Left hindlimb (tissue), 1 donor: ENCODE measurements at places on chromosomes 7 and 10.
A peak's percentile ranks its signal among the peaks of the same experiment; 100 is the strongest.

- peak; percentile 56 for DNase-seq
Measured at GRCh38 chr7:8120390-8121058, 141.4 kb downstream of the ICA1 start.

DNA sequence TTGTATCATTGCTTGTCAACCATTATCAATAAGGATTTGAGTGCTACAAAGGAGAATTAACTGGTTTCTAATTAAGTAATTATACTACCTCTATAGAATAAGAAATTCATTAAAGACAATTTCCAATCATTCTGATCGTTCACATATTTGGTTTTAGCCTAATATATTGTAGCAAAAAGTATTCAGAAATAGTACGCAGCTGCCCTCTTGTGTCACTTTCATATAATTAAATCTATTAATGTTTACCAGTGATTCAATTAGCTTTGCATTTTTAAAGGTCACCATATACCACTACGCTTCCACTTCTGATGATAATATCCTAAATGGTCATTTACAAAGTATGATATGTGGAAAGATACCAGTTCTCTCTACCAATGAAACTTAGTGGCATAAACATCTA is 128.3 kb downstream of the NEBL start:
- no peak for DNase-seq

GRCh38 chr7:150974468-150975391 is 3.4 kb downstream of the KCNH2 start:
- no peak for DNase-seq

GRCh38 chr7:18163091-18163490 is 135.4 kb upstream of the PRPS1L1 start:
- DNase-seq: no peak

DNA sequence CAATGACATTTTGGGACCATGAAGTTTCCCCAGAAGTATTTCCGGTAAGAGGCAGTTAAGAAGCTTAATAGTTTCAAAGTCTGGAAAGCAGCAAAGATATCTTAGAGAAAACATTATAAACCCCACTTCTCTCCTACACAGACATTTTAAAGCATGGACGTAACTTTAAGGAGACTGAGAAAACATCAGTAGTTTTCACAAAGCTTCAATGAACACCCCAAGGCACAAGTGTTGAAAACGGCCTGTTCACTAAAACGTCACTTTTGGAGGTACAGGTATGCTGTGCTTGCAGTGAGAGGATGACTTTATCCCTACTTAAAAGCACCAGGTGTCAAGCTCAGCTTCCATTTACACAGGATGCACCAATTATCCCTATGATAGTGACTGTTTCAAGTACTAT is 25.0 kb downstream of the NCOA4 start:
- no peak for DNase-seq

DNA sequence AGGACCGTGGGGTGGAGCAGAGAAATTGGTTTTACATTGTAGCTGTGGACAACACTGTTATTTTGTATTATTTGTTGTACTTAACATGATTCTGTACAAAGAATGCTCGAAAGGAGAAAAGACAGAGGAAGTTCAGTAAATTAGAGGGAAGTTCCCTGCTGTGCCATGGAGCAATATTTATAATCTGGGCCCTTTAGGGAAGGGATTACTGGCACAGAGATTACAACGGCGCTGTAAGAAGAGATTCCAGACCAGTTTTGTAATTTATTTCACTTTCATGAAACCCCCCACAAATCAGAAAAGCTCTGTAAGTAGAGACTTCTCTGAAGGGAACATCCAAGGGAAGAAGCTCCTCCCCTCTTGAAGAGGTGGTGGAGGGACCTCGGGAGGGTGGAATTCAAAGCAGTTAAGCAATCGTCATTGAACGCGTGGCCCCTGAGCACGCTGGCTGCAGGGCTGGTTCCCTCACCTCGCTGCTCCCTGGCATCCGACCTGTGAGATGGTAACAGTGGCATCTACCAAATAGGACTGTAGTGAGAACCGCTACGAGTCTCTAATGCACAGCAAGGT is 113.5 kb downstream of the KLF6 start:
- DNase-seq: no peak

DNA sequence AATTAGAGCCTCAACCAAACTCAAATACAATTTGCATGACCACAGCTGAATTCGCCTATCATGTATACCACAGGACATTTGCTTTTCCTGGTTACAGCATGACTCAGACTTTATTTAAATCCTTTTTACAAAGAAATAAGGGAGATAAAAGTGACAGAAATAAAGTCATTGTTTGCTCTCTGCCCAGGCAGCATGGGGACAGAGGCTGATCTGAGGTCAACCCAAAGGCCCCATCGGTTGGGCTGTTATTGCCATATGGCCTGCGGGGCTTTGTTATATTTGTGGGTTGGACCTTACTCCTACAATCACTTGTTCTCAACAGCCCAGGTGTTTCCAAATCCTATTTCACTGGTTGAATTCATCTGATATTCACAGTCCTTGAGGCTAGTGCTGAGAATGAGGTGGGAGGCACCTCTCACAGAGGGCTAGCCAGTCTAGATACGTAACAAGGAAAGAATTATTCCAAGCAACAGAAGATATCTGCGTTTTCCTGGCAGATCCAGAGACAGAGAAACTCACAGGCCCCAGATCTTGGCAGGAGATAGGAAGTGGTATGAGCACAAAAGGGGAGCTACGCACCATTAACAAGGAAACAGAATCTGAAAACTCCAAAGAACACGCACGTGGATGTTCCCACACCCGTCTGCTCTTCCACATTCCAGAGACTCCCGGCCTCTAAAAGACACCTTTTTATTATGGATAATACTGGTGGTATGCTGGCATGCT is 117.3 kb downstream of the HIPK2 start:
- no peak for DNase-seq

GRCh38 chr10:77643795-77644468 is 6.3 kb upstream of the KCNMA1 start:
- DNase-seq: no peak

- DNase-seq: no peak
Measured at GRCh38 chr7:127638197-127638596, 13.8 kb upstream of the SND1 start.

DNA sequence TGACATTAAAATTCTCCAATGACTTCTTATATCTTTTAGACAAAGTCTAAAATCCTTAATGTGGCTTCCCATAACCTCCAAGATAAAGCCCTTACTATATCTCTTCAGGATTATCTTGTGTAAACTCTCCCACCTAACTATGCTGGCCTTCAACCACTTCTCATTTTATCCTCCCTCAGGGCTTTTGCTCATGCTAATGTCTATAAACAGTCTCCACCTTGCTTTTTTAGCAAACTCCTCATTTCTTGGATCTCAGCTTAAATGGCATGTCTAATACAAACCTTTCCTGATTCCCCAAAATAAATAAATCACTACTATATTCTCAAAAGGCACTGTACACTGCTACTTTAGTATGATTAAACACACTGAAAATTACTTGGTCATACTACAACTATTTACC is 181.2 kb downstream of the LRRN3 start:
- no peak for DNase-seq

DNA sequence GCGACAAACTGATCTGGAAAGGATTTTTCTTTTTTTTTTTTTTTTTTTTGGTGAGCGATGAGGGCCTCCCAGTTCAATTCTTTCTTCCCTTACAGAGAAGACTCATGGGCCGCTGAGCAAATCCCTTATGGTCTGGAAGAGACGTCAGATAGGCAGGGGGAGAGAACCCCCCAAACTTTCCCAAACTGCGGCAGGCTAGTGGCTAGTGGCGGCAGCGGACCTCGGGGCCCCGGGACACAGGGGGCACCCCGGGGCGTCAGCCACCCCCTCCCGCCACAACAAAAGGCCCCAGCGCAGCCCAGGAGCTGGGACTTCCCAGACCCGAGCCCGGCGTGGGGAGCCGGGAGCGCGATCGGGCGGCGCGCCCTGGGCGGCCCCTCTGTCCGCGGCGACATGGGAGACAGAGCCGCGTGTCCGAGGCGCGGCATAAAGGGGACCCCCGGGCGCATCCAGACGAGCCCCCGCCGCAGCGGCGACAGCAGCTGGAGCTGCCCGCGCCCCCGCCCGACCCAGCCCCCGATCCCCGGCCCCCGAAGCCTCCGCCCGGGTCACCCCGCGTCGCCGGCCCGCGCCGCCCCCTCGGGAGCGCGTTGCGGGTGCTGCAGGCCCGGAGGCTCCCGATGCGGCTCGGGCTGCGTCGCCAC is 755 bp downstream of the FAM171A1 start:
- peak; percentile 51 for DNase-seq

DNA sequence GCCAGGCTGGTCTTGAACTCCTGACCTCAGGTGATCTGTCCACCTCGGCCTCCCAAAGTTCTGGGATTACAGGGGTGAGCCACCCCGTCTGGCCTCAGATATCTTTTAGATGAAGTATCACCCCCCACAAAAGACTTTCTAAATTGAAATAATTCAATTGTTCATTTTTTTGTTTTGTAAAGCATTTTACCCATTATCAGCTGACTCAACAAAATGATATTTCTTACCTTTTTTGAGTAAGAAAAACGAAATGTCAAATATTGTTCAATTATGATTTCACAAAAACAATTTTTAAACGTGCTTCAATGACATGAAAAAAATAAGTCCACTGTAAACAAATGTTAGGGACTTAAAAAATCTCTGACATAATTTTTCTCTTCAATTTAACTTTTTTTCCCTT is 822 bp upstream of the PRPF18 start:
- DNase-seq: no peak

GRCh38 chr10:5960070-5960972 is 17.0 kb downstream of the IL15RA start:
- no peak for DNase-seq

DNA sequence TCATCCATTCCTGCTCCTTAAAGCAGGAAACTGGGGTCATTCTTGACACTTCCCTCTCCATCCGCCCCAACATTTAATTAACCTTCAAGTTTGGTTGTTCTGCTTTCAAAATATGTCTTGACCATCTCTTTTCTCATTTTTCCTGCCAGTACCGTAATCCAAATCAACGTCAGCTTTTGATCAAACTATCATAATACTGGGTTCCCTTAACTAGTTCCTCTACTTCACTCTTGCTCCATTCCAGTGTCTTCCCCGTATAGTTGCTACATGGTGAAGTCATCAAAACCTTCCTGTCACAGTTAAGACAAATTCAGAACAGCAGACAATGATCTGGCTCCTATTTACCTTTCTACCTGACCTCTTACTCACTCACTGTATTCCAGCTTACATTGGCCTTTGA is 6.6 kb upstream of the KLF14 start:
- no peak for DNase-seq

DNA sequence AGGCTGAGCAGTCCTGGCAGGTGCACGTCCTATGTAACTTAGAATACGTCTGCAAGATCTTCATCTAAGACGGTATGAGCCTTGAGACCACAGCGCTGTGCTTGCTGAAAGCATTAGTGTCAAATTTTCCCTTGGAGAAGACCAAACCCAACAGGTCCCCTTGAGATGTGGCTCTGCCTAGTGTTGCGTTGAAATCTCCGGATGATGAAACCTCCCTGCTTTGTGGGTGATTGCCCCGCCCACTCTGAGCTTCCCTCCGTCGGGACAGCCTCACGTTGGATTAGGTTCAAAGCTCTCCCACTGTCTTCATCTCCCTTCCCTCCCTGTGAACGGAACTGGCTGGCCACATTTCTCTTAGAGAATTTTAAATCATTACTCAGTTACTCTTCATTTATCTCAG is 102.0 kb downstream of the ADARB2 start:
- no peak for DNase-seq

DNA sequence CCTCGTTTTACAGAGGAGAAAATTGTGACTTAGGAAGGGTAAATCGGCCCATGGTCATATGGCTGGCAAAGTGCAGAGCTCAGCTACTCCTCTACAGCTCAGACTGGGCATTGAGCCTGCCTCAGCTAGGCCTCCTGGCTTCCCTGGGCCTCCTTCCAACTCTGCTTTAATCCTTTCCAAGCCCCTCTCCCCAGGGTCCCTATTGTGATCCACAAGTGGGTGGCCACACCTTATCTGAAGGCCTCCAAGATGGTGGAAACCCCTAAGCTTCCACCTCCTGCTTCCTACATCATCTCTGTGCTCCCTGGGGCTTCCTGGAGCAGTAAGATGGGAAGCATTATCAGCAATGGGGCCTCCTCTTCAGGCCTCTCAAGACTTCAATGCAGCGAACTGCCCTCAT is 3.0 kb upstream of the LGI1 start:
- DNase-seq: no peak

DNA sequence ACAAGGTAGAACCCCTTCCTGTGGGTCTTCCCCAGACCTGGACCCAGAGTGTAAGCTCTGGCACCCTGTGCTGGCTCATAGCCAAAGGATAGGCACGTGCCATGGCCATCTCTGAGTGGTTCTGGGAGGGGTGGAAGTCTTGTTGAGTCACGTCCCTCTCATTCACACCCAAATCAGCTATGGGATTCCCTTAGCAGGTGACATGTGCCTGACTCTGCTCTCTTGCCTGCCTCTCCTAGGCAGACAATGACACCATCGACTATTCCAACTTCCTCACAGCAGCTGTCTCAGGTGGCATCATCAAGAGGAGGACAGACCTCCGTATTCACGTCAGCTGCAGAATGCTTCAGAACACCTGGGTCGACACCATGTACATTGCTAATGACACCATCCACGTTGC is 59.8 kb downstream of the C10orf120 start:
- no peak for DNase-seq

- DNase-seq: peak; percentile 75
Measured at GRCh38 chr10:91410638-91411371, 661 bp downstream of the HECTD2 start.

DNA sequence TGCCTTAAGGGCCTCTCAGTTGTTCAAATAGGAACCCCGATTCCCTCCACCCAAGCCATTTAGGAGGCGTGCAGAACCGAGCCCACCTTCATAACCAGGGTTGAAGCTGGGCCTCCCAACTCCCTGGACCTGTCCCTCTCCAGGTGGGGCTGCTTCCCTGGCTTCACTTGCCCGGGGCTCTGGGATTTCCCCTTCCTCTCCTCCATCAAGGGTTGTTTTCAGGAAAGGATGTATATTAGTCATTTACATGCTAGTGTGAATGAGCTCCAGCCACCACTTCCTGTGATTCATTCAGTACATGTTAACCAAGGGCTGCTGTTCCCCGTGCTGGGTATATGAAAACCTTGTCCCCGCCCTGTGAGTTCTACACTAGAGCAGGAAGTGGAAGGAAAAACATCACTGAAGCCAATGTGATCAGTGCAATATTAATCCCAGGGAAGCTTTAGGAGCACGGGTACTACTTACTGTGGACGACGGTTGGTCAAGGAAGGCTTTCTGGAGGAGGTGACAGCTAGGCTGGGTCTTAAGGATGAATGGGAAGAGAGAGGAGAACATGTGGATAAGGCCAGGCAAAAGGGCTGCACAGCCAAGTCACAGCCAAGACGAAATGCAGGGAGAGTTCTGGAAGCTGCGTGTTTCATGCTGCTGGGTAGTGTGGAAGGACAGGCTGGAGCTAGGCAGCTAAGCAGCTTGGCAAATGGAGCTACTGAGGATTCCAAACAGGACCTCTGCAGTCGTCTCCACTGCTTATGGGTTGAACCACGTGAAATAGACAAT is 150.1 kb upstream of the SHH start:
- DNase-seq: no peak

DNA sequence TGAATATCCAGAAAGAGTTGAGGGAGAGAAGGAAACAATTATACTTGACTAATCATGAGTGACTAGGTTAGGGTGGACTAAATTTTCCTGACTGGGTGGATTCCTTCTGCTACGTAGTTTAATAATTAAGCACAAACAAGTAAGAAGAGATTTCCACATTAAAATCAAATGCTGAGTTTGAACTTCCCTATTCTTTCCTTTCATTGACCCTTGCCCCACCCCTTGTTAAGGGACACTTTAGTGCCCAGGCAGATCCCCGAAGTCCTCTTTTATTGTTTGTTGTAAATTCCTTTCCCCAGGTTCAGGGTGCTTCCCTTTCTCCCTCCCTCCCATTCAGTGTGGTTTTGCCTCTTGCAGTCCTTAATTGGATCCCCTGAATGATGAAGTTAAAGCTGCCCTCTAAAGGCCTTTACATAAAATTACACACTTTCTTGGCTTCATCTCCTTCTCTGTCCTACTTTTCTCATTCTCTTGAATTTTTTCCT is 8.8 kb upstream of the SPAM1 start:
- DNase-seq: no peak
